ENCODE measurements at places on chromosomes 4 and X.
A peak's percentile ranks its signal among the peaks of the same experiment; 100 is the strongest.

DNA sequence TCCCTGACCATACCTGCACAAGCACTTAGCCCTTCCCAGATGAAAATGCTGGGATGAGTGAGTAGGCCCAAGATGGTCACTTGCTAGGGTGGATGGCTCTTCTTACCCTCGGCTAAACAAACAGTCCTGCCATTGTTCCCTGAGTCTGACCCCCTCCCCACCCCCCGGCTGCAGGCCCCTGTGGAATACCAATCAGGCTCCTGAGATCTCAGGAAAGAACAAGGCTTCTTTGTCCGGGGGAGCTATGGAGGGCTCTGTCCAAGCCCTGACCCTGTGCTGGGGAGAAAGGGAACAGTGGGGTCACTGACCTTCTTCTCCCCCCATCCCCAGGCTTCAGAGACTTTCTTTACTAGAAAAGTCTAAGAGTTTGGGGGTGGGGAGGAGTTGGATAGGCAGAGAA is 6.0 kb downstream of the PLP1 start:
- DNase-seq = no peak

- DNase-seq = no peak
Measured at GRCh38 chr4:47543331-47543730, 58.3 kb downstream of the ATP10D start.

GRCh38 chrX:57822398-57822797 is 87.9 kb downstream of the ZXDA start:
- no peak for DNase-seq

DNA sequence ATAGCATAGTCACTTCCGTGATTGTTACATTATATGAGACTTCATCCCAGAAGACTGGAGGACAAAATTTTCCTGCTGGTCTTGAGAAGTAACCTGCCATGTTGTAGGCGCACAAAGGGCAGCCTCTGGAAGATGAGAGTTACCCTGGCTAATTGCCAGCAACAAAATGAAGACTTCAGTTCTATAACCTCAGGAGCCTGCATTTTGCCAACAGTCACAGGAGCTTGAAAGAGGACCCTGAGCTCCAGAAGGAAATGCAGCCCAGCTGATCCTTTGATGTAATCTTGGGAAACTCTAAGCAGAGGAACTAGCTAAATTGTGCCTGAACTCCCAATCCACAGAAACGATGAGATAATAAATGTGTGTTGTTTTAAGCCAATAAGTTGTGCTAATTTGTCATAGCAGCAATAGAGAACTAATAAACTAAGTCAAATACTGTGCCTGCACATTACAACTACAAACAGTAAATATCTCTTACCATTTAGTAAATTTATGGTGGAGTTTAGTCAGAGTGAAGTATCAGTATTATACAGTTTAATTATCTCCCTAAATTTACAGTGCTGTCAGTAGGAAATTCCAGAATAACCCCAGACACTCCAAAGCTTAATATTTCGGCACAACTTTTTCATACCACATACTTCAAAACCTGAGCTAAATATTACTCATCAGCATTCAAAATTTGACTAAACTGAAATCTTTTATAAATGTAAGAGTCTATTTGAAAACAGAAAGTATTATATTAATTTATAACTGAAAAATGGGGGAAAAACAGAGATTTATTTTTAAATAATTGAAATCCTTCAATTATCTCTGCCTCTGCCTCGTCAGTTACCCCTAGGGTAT is 90.1 kb upstream of the MAPK10 start:
- no peak for DNase-seq

GRCh38 chr4:17170131-17170530 is 271.7 kb upstream of the LDB2 start:
- no peak for DNase-seq

- DNase-seq = peak; percentile 86
Measured at GRCh38 chrX:107678957-107679740, 50.8 kb downstream of the PRPS1 start.

- DNase-seq = no peak
Measured at GRCh38 chr4:3869174-3869572, 103.0 kb downstream of the ADRA2C start.

GRCh38 chrX:2500803-2501558 is at the start of the genes DHRSX and ZBED1:
Gene DHRSX (minus strand): TSS chrX:2500976. CDS start chrX:2500925, 51 bp downstream.
Gene ZBED1 (minus strand): TSS chrX:2500976. CDS start chrX:2490719, 10,257 bp downstream.
- peak; percentile 12 for DNase-seq

DNA sequence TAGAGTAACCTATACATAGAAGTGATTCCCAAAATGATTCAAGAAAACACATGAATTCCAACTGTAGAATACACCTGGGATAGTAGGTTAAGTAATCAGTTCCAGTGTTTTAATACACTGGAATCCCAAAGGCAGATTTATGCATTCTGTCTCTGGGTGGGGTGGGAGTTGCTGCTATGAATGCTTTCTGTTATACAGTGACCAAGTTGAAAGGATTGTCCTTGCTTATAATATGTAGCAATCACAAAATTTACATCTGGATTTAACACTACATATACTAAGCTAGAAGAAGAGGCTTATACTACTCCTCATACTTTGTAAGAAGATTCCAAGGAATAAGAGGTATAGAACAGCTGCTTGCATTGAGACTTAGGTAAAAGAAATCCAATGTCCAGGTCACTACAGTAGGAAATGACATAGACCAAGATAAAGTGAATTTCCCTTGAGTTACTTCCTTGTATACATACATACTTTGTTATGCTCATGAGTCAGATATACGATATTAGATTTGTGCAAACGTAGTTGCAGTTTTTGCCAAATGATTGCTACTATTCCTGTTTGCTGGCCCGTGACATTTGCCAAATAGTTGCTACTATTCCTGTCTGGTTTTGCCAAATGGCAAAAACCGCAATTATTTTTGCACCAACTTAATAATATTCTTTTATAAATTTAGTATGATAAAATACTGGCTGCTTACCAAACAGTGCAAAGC is 210.5 kb upstream of the DIAPH2 start:
- no peak for DNase-seq

DNA sequence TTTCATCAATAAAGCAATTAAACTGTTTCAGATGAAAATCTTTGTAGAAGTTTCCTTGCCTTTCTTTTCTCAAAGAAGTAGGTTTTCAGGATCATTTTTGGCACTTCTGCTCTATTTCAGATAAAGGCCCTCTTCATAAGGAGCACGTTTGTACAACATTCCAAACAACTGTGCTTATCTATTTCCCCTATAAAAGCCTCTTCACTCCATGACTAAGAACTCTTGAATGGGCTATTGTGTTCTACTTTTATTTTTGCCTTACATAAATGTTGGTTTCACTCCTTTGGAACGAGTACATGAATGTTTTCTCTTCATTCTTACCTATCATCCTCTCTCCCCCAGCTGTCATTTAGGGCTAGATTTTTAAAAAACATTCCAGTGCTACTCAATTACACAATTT is 288.0 kb upstream of the PPP1R2C start:
- no peak for DNase-seq

GRCh38 chr4:165520086-165520485 is 141.3 kb downstream of the CPE start:
- no peak for DNase-seq

DNA sequence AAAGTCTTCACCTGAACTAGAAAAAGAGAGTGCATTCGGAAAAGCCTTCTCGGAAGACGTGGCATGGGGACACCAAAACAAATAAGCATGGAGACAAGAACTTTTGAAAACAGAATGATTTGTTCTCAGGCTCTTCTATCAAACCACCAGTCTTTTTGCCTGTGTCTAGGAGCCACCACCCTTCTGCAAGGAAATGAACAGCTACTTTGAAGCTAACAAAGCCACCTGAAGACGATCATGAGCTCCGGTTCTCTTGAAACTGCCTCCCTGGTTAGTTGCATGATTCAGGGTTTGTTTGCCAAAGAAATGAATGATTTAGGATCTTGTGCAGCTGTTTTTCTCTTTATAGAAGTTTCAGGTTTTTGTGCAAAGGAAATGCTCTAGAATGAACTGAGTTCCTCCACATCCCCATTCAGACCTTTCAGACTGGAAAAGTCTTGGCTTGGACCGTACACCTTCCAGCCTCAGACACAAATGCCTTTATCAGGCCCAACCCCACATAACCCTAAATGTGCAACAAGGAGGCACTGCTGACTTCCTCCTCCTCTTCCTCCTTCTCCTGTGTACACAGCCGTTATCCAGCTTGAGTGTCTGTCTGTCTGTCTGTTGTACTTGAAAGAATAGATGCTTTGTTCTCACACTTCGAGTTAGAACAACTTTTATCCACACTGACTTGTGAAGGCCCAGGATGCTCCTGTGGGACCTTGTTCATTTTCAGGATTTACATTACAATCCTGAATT is 334.8 kb upstream of the KLF3 start:
- DNase-seq = no peak

DNA sequence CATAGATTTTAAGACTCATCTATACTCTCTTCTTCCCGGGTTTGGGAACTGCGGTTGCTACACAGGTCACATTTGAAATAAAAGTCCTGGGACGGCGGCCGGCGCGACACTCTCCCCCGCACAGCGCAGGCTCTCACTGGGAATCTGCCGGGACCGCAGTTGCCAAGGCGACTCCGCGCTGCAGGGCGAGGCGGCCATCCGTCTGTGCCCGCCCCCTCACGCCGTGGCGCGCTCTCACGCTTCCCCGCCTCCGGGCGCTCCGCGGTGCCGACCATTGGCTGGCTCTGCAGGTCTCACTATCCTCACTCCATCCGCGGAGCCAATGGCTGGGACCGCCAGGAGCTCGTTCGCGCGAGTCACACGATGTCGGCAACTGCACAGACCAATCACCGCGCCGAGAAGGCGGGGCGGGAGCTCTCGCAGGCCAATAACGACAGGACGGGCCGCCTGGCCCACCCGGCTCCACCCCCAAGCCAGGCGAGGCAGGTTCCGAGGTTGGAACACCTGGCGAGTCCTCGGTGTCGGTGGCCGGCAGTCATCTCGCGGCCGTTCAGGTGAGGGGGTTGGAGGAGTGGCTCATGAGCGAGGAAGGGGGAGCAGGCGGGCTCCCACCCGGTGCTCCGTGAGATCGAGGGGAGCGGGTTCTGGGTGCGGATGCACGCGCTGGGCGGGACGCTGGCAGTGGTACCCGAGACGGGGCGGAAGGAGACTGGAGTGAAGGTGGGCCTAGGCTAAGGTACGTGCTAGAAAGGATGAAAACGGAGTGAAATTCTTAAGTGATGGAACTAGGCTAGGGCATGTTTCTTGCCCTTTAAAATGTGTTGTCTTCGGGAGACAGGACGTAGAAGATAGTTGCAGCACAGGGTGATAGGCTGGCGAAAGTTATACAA is at the start of gene MSMO1:
TSS of gene MSMO1 (plus strand) at position 459 of the 890 bp plus-strand sequence. CDS start 5,702 bp downstream, outside the sequence.
- DNase-seq = peak; percentile 98

GRCh38 chr4:173522160-173522950 is 7.7 kb downstream of the HAND2 start:
- no peak for DNase-seq

DNA sequence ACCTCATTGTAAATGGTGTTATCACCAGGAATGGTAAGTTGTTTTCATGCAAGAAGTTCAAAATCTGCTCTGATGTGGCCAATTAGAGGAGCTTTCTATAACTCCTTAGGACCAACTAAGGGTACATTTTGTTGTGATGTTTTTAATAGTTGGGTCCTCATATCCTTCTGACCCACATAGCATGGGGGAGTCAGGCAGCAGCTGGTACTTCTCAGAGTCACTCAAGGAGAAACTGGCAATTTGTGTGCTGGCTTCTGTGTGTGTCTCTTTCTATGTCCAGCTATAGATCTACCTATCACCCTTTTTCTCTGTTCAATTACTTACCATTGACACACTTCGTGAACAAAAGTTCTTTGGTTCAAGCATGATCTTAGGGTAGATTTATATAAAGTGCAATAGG is 194.3 kb upstream of the TENM3 start:
- DNase-seq = no peak

GRCh38 chrX:131985526-131986049 is 37.5 kb upstream of the STK26 start:
- no peak for DNase-seq

- no peak for DNase-seq
Measured at GRCh38 chr4:185846505-185847150, 34.6 kb upstream of the SORBS2 start.

Measured in CD4-positive, alpha-beta T cell (primary cell).